ENCODE measurements at places on chromosomes 11 and 22.

GRCh38 chr11:114340311-114341131 lies 44.3 kb downstream of the NNMT start:
- ATAC-seq, result peak; percentile 98

DNA sequence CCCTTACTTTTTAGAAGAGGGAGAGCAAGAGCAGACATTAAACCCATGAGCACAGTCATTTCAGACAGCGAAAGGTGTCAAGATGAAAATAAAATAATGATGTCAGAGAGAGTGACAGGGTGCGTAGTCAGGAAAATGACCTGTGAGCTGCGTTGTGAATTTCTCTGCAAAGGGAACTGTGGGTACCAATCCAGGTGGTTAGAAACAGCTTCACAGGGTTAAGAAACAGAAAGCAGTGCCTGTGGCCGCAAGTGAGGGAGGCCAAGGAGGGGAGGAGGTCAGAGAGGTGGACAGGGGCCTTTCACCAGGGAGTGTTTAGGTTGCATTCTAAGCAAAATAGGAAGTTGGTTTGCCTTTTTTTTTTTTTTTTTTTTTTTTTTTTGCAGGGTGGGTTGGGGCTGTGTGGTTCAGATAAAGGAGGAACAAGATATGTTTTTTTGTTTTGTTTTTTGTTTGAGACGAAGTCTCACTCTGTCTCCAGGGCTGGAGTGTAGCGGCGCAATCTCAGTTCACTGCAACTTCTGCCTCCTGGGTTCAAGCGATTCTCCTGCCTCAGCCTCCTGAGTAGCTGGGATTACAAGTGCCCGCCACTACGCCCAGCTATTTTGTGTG lies 7.9 kb downstream of the TIGD3 start:
- ATAC-seq, result no peak

DNA sequence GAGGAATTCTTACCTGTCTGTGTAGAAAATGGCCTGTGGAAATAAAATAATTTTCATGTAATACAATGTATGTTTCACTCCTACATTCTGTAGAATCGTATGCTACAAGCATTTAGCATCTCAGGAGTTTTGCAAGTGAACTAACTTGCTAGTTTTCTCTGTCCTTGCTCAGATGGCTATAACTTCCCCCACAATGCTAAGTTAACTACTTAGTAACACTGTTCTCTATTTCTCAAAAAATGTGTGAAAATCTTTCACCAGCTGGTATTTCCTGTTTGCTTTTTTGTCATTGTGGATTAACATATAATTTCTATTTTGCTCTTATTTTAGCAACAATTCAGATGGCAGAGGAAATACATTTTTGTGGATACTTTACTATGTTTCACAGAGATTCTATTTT lies 4.4 kb downstream of the OR4S2 start:
- ATAC-seq, result no peak

GRCh38 chr11:39965701-39966100 lies 1493.8 kb downstream of the LRRC4C start:
- no peak for ATAC-seq

- no peak for ATAC-seq
These were observed 97.4 kb upstream of the THY1 start for GRCh38 chr11:119520400-119520799.

- ATAC-seq, result no peak
These were observed 7.8 kb upstream of the LRRC32 start for GRCh38 chr11:76678321-76678720.

- ATAC-seq, result peak; percentile 20
These were observed 206.9 kb downstream of the DBX1 start for GRCh38 chr11:19953336-19953735.

DNA sequence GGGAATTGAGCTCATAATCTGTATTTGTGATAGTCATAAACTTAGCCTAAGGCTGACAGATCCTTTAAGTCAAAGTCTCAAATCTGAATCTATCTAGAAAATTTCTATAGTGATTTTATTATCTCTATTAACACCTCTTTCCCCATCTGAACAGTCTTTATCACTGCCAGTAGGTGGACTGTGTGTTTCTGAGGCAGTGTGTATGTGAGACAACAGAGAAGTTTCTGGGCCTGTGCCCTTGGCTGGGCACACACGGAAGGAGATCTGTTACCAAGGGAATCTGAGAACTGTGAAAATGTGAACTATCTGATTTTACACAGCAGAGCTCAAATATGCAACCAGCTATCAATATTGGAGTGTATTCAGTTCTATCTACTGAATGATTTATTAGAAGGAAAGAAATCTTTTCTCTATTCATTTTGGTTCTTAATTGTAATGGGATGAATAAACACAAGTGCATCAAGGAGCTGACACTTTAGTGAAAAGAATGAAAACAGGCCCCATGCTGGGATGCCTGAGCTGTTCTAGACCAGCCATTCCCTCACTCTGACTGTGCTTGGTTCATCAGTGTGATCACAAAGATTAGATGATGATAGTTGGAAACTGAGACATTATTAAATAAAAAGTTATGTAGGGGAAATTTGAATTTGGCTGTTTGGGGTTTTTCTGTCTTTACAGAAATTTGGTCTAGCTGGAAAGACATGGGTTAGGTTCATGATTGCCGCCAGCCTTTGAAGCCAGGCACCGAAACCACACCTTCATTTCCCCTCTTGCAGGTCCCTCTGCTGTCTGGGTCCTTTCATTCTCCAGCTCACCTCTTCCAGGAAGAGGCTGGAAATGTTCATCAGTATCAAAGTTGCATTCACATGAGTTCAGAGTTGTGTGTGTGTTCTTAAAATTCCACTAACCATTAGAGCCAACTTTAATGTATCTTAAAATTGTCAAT lies 68.1 kb downstream of the LIF start:
- peak; percentile 44 for ATAC-seq

GRCh38 chr11:46120346-46121300 lies 631 bp downstream of the PHF21A start:
- peak; percentile 56 for ATAC-seq

GRCh38 chr11:132245403-132246385 lies 875.3 kb downstream of the NTM start:
- no peak for ATAC-seq

- no peak for ATAC-seq
These were observed 19.6 kb upstream of the CCDC134 start for GRCh38 chr22:41780746-41781505.

- no peak for ATAC-seq
These were observed 5.7 kb downstream of the PANX2 start for GRCh38 chr22:50175921-50176849.

DNA sequence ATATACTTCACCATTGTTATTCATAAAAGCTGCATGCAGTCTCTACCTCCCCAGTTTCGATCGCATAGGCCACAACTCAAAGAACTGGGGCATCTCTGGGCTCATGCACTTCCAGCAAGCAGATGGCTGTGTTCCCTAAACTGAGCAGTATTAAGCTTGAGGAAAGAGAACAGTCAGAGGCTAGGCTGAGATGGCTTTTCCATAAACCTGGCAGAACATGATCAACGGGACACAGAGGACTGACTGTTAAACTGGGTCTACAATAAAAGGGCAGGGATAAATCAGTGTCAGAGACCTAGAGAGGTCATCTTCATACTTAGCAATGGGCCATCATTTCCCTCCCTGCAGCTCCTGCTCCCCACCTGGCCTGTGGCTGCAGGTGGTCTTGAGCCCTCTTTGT lies 171.0 kb upstream of the NECTIN1 start:
- ATAC-seq, result no peak

DNA sequence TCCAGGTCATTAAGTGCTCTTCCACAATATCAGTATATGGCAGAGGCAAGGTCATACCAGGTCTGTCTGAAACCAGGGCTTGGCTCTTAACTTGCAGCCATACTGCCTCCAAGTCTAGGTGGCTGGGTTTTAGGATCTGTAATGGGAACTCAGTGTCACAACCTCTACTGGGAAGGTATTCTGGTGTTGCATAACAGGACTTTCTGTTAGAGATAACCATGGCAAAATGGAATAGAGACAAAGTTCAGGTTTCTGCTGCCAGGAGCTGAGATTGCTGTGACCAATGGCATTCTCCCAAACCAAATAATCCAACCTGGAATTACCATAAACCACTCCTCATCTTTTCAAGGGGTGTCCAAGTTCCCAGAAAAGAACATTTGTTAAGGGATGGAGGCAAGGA lies 6.8 kb upstream of the SAA1 start:
- ATAC-seq, result no peak

DNA sequence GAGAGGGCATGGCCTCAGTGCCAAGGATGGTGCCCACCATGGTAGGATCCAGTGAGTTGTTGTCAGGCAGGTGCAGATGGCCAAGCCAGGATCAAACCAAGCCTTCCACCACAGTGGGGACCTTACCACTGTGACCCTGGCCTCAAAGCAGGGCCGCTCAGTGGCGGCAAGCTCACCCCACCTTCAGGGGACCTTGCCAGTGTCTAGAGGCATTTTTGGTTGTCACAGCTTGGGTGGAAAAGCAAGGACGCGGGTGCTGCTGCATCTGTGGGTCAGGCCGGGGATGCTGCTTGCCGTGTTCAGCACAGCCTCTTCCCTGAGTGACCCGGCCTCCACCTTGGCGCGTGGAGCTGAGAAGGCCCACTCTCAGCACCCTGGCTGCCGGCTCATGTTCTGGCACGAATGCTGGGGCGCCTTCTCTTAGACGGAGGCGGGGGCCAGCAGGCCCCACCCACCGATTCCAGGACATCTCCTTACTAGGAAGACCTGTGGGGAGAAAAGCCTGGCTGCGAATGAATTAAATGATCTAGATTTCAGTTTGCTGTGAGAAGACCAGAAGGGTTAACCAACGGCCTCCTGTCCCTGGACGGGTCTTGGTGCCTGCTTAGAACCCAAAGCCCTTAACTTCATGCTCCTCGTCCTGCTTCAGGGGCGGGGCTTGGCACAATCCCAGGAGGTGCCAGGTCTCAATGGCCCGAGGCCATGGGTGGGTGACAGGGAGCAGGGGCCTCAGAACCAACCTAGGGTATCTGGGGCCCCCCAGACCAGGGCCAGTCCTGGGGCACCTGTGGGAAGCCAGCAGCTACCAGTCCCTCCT lies 18.9 kb downstream of the TRMU start:
- no peak for ATAC-seq

DNA sequence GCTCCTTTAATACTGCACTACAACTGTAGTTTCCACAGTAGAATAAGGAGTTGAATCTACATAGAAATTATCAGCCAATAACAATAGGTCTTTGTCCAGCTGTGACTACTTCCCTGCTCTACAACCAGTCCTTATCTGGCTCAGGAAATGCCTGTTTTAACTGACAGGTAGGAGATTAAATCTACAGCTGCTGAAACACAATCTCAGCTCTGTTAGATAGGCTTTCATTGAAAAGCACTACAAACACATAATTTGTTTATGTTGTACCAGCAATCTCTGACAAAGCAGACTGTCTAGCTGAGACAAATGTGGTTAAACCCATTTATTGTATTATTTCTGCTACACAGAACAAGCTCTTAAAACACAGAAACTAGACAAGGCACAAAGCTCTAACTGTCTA lies 230.0 kb downstream of the SOX6 start:
- no peak for ATAC-seq

GRCh38 chr11:35992548-35992947 lies 48.7 kb downstream of the LDLRAD3 start:
- no peak for ATAC-seq

- peak; percentile 86 for ATAC-seq
These were observed 4.5 kb upstream of the TIMP3 start for GRCh38 chr22:32796865-32797573.

GRCh38 chr11:35035894-35036408 lies 103.0 kb upstream of the CD44 start:
- ATAC-seq, result peak; percentile 91

DNA sequence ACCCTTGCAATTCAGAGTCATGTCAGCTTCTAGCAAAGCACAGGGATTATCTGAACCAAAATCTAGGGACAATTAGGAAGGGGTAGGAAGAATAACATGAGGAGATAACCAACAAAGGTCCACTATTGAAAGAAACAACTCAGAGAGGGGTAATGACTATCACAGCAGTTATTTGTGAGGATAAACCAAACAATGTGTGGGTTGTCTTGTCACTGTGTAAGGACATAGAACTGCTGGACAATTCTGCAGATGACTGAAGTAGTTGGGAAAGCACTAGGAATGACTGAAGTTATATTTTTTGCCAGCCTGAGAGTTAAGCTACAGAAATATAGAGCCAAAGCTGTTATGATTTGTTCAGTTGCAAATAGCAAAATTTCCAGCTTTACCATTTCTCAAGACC lies 858.4 kb upstream of the CCDC90B start:
- no peak for ATAC-seq

DNA sequence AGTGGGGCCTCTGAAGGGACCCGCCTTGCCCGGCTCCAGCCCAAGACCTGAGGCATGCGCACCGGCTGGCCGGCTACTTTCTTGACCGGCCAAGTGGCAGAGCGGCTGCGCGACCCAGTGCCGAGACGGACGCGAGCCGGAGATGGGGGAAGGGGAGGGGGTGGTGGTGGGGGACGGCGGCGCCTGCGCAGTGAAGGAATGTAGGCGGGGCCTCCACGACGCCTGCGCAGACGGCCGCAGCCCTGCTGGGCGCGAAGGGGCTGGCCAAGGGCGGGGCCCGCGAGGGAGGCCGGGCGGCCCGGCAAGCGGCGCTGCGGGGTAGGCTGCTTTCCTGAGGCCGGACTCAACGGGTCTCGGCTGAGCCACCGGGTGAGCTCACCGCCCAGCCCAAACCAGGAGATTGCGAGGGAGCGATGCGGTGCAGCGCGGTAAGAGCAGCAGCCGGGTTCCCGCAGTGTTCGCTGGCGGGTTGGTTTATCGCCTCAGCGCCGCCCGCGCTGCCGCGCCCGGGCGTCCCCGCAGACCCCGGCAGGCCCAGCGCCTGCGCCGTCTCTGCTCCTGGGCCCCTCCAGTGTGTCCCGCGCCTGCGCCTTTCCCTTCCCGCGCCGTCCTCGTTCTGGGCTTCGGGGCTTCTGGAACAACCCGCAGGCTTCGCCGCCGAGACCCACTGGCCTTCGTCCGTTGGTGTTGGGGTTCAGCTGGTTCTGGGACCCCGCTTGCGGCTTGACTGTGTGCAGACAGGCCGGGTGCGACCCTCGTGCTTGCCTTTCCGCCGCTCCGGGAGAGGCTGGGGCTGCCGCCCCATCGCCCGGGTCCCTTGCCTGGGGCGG lies at the start of gene SPECC1L:
SPECC1L (plus strand) TSS at position 276 of the 830 bp plus-strand sequence. CDS start 31,401 bp downstream, outside the sequence.
- peak; percentile 95 for ATAC-seq

DNA sequence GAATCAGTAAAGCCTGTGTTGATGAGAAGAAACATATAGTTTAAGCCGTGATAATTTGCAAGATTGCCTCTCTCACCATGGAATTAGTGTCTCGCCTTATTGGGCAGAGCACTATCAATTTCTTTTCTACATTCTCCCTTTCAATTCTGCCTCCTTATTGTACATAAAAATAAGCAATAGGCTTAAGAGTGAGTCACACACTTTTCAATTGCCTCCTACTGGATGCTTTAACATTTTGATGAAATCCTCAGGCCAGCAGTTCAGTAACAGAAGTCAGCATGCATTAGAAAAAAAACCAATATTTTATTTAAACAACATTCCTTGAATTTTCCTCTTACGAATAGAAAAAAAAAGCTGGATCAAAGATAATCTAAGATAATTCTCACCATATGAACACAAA lies 33.8 kb upstream of the VWA5A start:
- ATAC-seq, result no peak

- ATAC-seq, result no peak
These were observed 36.9 kb downstream of the CAT start for GRCh38 chr11:34475656-34476055.

- peak; percentile 93 for ATAC-seq
These were observed 21.6 kb upstream of the PEX26 start for GRCh38 chr22:18056161-18056666.

GRCh38 chr22:30225220-30225927 lies 21.2 kb downstream of the LIF start:
- ATAC-seq, result no peak
